D721Med (cell line): ENCODE measurements at places on chromosomes 13 and 19.
A peak's percentile ranks its signal among the peaks of the same experiment; 100 is the strongest.

GRCh38 chr13:90713441-90714133 is 633.9 kb upstream of the MIR17HG start:
- DNase-seq, result no peak

- no peak for DNase-seq
Measured at GRCh38 chr13:95243207-95243606, 58.0 kb downstream of the ABCC4 start.

GRCh38 chr13:59673286-59673685 is 490.4 kb downstream of the DIAPH3 start:
- no peak for DNase-seq

- no peak for DNase-seq
Measured at GRCh38 chr13:23618341-23618740, 48.1 kb downstream of the TNFRSF19 start.

DNA sequence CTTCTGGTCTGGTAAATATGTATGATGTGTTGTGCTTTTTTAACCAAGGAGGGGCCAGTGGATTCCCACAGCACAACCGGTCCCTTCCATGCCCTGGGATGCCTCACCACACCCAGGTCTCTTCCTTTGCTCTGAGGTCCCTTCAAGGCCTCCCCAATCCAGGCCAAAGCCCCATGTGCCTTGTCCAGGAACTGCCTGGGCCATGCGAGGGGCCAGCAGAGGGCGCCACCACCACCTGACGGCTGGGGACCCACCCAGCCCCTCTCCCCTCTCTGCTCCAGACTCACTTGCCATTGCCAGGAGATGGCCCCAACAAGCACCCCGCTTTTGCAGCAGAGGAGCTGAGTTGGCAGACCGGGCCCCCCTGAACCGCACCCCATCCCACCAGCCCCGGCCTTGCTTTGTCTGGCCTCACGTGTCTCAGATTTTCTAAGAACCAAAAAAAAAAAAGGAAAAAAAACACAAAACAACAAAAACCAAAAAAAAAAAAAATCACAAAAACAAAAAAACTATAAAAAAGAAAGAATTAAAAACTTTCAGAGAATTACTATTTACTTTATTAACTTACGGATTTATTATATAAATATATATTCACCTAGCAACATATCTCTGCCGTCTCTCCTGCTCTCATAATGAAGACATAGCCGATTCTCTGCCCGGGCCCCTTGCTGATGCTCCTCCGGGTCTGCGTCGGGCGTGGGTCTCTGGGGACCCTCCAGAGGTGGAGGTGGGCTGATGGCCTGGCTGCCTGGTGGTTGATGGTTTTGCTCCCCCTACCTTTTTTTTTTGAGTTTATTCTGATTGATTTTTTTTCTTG is 14.4 kb downstream of the CAPN12 start:
- peak; percentile 81 for DNase-seq

- no peak for DNase-seq
Measured at GRCh38 chr13:48775804-48776203, 122.1 kb downstream of the CYSLTR2 start.

GRCh38 chr13:27044837-27045570 is 126.6 kb downstream of the USP12 start:
- no peak for DNase-seq

DNA sequence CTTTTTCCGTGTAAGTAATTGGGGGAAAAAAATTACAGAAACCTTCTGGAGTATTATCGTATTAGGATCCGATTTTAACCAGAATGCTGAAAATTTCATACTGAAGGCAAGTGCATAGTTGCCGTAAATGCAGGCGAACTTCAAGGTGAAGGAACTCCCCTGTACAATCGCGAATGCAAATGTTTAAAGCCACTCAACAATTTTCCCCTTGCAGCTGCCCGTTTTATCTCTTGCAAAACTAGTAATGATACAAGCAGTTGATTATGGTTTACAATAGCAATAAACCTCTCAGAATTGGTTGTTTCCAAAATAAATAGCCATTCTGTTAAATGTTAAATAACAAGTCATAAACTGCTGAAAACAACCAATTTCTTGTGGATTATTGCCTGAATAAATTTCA is 105.7 kb downstream of the DNAJC15 start:
- DNase-seq, result no peak

DNA sequence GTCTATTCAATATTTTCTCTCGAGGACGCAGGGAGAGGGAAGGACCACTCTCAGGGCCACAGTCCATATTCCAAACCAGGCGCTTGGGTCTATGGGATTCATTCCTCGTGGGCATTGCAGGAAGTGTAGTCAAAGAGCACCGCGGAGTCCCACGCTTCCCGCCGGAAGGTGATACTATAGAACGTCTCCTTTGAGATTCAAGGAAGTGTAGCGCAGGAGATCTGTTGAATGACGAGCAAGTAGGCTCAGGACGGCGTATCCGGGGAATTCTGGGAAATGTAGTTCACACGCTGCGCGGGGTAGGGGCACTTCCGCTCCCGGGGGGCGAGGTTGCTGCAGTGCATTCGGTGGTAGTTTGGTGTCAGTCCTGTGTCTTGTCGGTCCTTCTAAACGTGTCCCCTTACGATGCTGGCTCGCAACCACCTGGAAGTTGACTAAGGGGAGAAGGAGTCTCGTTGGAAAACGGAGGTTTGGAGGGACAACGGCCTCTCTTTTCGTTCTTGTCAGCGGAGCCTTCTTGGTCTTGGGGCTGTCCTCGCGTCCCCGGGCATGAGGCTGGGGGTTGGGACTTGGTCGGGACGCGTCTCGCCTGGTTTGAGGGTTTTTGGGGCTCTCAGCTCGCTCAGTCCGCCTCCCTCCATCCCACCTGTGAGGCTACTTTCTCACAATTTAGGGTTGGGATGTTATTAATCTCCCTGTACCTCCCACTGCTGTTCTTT is at the start of gene ZNF284:
Gene ZNF284 (plus strand): TSS at position 336 of the 719 bp plus-strand sequence. CDS start 4,231 bp downstream, outside the sequence.
- peak; percentile 77 for DNase-seq

DNA sequence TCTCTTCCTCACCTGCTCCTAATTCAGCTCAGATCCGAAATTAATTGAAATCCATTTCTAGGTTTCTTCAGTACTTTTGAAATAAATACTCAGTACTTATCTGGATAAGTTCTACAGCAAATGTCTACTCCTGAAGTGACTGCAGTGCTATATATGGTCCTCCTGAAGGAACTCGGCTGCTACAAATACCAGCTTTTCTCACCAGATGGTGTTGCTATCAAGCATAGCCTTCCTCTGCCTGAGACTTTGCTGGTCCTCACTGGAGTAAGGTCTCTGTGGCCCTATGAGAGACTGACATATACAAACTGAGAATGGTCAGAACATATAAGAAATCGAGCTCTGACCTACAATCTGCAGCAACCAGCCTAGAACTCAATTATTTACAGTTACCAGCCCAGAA is 161.6 kb downstream of the NDFIP2 start:
- no peak for DNase-seq

DNA sequence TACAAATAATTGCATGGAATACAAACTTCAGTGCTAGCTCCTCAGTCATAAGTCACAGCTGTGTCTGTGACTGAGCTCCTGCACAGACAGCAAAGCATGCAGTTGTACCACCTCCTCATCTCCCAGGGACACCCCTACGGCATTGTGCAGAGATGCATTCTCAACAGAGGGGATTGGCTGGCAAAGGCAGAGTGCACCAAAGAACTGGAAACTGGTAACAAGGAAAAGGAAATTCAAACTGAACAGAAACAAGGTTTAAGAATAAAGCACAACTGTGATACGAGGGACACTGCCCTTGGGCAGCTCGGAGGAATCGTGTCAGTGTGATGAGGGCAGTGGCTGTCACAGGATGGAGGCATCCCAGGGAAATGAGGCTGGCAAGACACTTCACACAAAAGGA is 126.1 kb upstream of the SOX1 start:
- DNase-seq, result no peak

- no peak for DNase-seq
Measured at GRCh38 chr13:47005756-47006414, 109.0 kb upstream of the HTR2A start.

GRCh38 chr13:58823701-58824100 is 1192.2 kb downstream of the PCDH17 start:
- DNase-seq, result no peak

DNA sequence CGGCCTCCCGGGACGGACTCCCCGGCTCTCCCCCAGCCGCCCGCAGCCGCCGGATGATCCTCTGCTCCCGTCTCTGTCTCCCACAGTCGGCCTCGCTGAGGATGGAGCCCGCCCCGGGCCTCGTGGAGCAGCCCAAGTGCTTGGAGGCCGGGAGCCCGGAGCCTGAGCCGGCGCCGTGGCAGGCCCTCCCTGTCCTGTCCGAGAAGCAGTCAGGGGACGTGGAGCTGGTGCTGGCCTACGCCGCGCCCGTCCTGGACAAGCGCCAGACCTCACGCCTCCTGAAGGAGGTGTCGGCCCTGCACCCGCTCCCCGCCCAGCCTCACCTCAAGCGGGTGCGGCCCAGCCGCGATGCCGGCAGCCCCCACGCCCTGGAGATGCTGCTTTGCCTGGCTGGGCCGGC is 6.8 kb downstream of the ADAT3 start:
- DNase-seq, result no peak

DNA sequence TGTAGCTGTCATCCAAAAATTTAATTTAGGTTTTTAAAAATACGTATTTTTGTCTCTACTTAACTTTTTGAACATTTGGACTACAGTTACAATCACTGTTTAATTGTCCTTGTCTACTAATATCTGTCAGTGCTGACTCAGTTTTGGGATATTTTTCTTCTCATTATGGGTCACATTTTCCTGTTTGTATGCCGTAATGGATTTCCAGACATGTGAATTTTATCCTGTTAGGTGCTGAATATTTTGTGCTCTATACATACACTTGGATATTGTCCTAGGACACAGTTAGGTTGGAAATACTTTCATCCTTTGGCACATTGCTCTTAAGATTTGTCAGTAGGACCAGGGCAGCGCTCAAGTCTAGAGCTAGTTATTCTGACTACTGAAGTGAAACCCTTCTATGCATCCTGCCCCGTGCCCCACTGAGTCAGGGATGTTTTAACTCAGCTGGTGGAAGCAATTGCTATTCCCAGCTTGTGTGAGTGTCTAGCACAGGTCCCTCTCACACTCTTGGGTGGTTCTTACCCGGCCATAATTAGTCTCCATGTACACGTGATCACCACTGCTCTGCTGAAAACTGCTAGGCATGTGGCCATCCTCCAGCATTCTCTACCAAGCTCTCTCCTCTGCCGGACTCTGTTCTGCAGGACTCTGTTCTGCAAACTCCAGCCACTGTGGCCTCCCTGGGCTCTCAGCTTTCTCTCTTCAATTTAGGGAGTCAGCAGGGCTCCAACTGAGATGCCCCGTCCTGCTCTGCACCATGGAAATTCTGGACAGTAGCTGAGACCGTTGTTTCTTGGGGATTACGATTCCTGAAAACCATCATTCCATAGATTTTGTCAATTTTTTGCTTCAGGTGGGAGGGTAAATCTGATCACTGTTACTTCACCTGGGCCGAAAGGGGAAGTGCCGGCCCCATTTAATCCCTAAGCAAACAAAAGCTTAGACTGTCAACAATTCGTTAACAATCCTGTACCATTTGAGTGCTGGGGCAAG is 11.1 kb downstream of the PROZ start:
- no peak for DNase-seq

DNA sequence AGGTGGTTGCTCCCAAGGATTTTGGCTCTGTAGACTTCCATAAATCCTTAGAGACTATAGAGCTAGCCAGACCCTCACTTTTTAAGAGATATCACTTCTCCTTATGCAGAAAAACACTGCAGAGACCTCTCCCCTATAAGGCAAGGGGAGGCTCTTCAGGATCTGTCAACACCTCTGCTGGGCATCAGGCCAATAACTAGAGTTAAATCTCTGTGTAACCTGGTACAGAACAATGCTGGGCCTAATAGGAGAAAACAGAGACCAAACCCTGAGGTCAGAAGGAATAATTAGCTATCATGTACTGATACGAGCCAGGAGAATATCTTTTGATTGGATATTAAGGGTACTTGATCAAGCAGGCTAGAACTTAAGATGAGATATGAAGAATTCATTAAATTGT is 358.5 kb downstream of the TBC1D4 start:
- DNase-seq, result no peak

GRCh38 chr19:45568732-45569131 is 15.9 kb downstream of the OPA3 start:
- DNase-seq, result no peak
